ENCODE measurements at places on chromosomes 1 and 21. TPM values are rescaled to one million over a fixed set of nuclear protein-coding genes. Genes with fewer than 3 reads are reported as not detected.

SPATA17 gene
- not detected for total RNA-seq

OR2M3 gene
- total RNA-seq = not detected

GRCh38 chr21:19935467-19935866 lies 1062.7 kb upstream of the NCAM2 start:
- H3K27me3 ChIP-seq = no peaks in the 10 kb centered on the region
- no peaks in the 10 kb centered on the region for H3K36me3 ChIP-seq
- H3K27ac ChIP-seq = no peak overlapping the region
- H3K4me1 ChIP-seq = no peaks in the 10 kb centered on the region
- H3K4me3 ChIP-seq = no peak overlapping the region

DNA sequence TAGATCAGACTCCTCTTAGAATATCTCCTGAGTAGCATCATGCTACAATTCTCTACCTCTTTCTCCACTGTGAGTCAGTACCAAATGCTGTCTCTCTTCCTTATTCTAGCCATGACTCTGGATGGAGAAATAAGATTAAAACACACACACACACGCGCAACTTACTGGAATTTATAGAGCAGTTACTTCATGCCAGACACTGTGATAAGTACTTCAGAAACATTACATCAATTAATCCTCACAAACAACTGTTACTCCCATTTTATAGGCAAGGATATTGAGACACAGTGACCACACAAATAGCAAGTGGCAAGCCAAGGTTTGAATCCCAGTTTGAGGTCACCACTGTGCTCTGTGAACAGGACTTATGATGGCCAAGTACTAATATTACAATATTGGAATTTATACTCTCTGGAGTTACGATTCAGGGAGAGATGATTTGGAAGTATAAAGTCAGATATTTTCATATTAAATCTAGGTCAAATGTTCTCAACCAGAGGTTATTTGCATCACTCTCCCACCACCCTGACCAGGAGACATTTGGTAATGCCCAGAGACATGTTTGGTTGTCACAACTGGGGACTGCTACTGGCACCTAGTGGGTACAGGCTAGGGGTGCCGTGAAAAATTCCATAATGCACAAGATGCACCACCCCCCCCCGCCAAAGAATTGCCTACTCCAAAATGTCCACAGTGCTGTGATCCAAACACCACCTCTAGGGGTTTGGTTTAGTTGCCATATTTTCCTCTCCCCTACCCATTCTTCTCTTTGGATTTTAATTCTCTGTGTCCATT lies 221.6 kb downstream of the LTN1 start:
- H3K27me3 ChIP-seq = peaks cover 3% of the 10 kb centered on the region
- no peaks in the 10 kb centered on the region for H3K36me3 ChIP-seq
- H3K27ac ChIP-seq = no peak overlapping the region
- no peak overlapping the region for H3K4me3 ChIP-seq
- no peaks in the 10 kb centered on the region for H3K4me1 ChIP-seq
- no peak for DNase-seq

DNA sequence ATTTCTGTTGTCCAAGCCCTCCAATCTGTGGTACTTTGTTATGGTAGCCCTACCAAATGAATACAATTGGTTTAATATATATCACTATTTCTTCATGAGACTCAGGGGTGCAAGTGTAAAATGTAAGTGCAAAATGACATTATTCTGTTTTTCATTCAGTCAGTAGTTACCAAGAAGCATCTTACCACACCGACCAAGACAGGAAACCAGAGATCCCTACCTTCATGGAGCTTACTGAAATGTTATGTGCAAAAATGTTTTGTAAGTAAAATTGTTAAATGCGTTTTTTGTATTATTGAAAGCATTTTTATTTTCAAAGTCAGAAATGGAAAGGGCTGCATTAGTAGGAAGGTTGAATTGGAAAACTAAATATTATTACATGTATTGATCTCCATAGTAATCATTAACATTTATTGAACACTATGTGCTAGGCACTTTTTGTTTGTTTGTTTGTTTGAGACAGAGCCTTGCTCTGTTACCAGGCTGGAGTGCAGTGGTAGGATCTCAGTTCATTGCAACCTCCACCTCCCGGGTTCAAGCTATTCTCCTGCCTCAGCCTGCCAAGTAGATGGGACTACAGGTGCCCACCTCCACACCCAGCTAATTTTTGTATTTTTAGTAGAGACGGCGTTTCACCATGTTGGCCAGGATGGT lies 166.8 kb downstream of the PTPRC start:
- no peaks in the 10 kb centered on the region for H3K4me1 ChIP-seq
- DNase-seq = no peak
- no peaks in the 10 kb centered on the region for H3K36me3 ChIP-seq
- H3K4me3 ChIP-seq = no peak overlapping the region
- H3K27me3 ChIP-seq = no peaks in the 10 kb centered on the region
- no peak overlapping the region for H3K27ac ChIP-seq

DNA sequence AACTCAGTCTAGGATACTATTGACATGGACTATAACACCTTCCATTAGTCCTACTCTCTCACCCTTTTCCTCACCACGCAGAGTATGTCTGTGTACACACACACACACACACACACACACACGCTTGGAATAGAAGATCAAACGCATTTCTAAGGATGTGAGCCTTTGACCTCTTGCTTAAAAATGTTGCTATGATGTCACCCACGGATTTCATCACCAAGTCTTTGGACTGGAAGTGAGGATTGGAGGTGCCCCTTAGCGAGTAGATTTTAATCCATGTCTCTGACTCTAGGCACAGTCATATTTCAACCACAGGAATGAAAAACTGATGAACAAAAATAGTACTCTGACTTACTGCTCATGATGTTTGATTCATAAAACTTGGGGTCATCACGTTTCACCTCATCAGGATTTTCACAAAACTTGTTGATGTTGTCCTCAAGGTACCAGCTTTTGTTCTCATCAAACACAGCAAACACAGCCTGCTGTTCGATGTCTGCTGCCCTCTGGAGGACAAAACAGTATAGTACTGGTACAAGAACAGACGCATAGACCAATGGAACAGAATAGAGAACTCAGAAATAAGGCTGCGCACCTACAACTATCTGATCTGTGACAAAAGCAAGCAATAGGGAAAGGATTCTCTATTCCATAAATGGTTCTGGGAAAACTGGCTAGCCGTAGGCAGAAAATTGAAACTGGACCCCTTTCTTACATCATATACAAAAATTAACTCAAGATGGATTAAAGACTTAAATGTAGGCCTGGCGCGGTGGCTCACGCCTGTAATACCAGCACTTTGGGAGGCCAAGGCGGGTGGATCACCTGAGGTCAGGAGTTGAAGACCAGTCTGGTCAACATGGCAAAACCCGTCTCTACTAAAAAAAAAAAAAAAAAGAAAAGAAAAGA lies 39.9 kb downstream of the F5 start:
- no peak overlapping the region for H3K4me3 ChIP-seq
- DNase-seq = peak; percentile 66
- H3K27me3 ChIP-seq = no peaks in the 10 kb centered on the region
- no peaks in the 10 kb centered on the region for H3K4me1 ChIP-seq

DNA sequence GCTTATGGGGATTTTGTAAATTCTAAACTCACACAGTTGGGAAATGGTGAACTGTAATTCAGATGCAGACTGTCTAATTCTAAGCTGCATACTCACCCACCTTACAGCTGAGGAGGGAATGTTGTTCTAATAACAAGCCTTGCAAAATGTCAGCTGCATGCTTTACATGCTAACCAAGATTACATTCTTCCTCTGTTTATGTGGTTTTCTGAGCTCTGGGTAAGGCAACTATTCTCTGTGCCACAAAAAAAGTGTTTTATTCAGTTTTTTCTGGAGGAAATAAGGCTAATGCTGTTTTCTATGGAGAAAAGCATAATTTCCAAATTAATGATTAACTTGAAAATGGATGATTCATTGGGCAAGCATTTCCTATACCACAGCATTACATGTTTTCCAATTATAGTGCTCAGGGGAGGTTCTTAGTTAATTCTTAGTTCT lies 64.9 kb downstream of the RGS13 start:
- no peaks in the 10 kb centered on the region for H3K36me3 ChIP-seq
- H3K27ac ChIP-seq = peak overlapping the region; percentile 57
- H3K4me3 ChIP-seq = no peak overlapping the region
- no peaks in the 10 kb centered on the region for H3K27me3 ChIP-seq
- peaks cover 26% of the 10 kb centered on the region for H3K4me1 ChIP-seq

- H3K27me3 ChIP-seq = no peaks in the 10 kb centered on the region
- H3K4me3 ChIP-seq = no peak overlapping the region
- peak overlapping the region; percentile 40 for H3K27ac ChIP-seq
- peak; percentile 43 for DNase-seq
- H3K4me1 ChIP-seq = peaks cover 54% of the 10 kb centered on the region
- peaks cover 4% of the 10 kb centered on the region for H3K36me3 ChIP-seq
These were observed 6.9 kb downstream of the ADSS2 start for GRCh38 chr1:244444854-244445253.

DNA sequence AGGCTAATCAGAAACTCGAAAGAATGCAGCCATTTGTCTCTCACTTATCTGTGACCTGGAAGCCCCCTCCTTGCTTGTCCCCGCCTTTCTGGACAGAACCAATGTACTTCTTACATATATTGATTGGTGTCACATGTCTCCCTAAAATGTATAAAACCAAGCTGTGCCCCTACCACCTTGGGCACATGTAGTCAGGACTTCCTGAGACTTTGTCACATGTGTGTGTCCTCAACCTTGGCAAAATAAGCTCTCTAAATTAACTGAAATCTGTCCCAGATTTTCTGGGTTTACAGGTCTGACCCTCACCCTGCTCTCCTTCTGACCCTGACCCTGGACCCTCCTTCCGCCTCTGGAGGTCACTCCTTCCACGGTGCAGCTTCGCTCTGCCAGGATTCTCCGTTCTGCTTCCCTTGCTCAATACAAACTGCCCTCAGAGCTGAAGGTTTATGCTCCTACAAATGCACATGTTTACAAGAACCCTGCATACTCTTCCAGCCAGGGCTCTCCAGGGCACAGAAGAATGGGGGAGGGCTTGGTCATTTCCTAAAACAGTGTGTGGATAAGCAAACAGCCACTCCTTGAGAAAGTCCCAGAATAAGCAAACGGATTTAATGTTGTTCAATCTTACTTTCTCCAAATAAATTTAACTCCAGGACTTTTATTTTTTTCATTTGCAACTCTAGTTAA lies 160.5 kb downstream of the ACTL8 start:
- H3K36me3 ChIP-seq = no peaks in the 10 kb centered on the region
- H3K4me3 ChIP-seq = no peak overlapping the region
- H3K27ac ChIP-seq = no peak overlapping the region
- no peaks in the 10 kb centered on the region for H3K27me3 ChIP-seq
- no peaks in the 10 kb centered on the region for H3K4me1 ChIP-seq
- no peak for DNase-seq

GRCh38 chr1:30782361-30783255 lies 25.0 kb upstream of the LAPTM5 start:
- peaks cover 7% of the 10 kb centered on the region for H3K4me1 ChIP-seq
- H3K36me3 ChIP-seq = no peaks in the 10 kb centered on the region
- no peak overlapping the region for H3K4me3 ChIP-seq
- no peak overlapping the region for H3K27ac ChIP-seq

- H3K36me3 ChIP-seq = no peaks in the 10 kb centered on the region
- DNase-seq = no peak
- no peak overlapping the region for H3K4me3 ChIP-seq
These were observed 106.9 kb downstream of the KCND3 start for GRCh38 chr1:111882559-111882958.

GRCh38 chr21:27564684-27565301 lies 597.9 kb upstream of the ADAMTS5 start:
- DNase-seq = peak; percentile 68
- no peaks in the 10 kb centered on the region for H3K4me1 ChIP-seq

DNA sequence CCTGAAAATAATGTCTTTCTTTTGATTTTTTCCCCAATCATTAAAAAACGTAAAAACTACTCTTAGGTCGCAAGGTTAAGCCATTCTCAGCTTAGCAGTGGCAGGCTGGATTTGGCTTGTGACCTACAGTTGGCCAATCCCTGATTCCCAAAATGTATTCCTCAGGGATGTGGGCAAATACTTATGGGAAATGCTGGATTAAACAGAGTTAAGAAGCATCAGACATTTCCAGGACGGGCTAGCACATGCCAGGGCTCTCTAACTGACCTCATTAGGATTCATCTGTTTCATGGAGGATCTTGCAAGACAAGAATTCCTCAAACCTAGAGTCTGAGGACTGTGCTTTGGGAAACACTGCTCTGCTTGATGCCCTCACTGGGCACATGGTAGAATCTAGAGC lies 982 bp upstream of the IL24 start:
- H3K4me1 ChIP-seq = no peaks in the 10 kb centered on the region
- no peak overlapping the region for H3K27ac ChIP-seq
- DNase-seq = no peak
- peaks cover 5% of the 10 kb centered on the region for H3K27me3 ChIP-seq
- no peak overlapping the region for H3K4me3 ChIP-seq

- no peaks in the 10 kb centered on the region for H3K27me3 ChIP-seq
- H3K4me3 ChIP-seq = no peak overlapping the region
- no peaks in the 10 kb centered on the region for H3K4me1 ChIP-seq
- no peak overlapping the region for H3K27ac ChIP-seq
- DNase-seq = no peak
These were observed 33.3 kb downstream of the FOXD2 start for GRCh38 chr1:47471163-47471562.

- no peak for DNase-seq
- no peaks in the 10 kb centered on the region for H3K4me1 ChIP-seq
- H3K4me3 ChIP-seq = no peak overlapping the region
- no peaks in the 10 kb centered on the region for H3K27me3 ChIP-seq
These were observed 240.2 kb upstream of the PTBP2 start for GRCh38 chr1:96481409-96481808.

DNA sequence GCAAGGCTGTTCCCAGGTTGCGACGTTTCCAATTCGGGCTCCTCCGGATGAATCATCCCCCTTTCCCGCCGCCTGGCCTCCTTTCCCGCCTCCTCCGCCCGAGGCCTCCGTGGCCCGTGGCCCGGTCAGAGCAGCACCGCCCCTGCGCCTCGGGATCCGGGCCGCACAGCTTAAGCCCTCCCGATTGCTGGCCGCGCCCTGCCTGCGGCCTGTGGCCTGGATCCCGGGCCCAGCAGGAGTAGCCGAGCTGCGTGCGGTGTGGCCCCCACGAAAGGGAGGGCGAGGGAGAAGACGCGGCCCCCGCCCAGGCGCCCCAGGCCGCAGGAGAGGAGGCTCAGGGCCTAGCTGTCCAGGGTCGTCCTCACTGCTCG lies 1.0 kb downstream of the TMEM200B start:
- H3K4me1 ChIP-seq = peaks cover 23% of the 10 kb centered on the region
- H3K36me3 ChIP-seq = peaks cover 2% of the 10 kb centered on the region
- H3K4me3 ChIP-seq = no peak overlapping the region
- peak; percentile 19 for DNase-seq
- peaks cover 14% of the 10 kb centered on the region for H3K27me3 ChIP-seq
